ENCODE measurements at places on chromosomes 7 and 10.

DNA sequence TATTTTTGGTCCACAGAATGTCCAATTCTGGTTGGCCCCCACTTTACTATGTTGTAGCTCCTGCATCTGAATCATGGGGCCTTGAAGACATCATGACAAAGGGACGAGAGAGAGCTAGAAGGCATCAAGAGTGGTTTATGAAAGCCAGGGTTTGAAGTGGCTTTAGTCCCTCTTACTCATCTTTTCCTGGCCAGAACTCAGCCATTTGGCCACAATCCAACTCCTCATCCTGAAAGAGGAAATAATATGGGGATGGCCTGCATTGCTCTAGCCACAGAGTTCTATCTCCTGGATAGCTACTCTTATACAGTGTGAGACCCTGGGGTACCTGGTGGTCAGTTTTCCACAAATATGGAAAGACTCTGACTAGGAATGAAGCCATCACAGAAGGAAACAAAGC lies 418.9 kb downstream of the XPNPEP1 start:
- peak; percentile 12 for DNase-seq

DNA sequence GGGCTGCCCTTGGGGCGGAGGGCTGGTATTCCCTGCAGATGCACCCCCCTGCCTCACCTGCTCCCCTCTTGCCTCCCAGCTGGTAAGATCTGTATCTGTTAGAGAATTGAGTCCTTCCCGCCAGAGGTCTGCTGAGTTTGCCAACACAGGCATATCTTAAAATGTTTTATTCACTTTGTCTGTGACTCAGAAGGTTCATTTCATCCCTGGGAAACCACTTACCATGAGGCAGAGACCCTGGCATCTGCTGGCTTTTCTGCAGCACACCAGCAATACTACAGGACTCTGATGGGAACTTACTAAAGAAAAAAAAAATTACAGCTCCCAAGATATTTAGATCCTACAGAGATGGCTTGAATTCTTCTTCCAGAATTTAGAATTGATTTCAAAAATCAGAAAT lies 131.3 kb downstream of the PLPP4 start:
- DNase-seq, result no peak

DNA sequence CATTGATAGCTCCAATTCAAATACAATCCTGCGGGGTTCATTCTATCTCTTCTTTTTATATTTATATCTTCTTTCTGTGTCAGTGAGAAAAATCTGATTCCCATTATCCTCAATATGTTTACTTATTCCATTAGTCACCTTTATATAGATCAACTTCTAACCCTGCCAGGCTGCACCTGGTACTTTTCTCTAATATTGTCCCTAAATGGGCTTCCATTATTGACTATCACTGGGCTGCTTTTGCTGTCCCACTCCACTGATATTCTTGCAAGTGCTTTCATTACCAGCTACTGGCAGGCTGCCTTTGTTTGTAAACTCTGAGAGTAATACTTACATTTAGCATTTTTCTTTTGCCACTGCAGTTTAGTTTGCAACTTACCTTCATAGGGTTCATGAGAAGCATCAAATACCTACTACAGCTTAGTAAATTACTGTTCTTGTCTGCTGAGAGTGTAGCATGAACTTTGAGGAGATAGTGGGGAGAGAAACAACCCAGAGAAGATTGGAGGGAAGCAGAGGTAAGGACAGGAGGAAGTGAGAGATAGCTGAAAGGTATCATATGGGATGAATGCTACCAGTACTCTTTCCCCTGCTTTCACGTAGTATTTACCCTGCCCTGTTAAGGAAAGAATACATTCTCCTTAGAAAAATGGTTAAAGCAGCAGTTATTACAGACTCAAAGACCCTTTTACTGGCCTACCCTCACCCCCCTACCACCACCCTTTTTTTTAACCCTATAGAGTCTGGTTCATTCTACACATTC lies 119.1 kb downstream of the PHTF2 start:
- DNase-seq, result no peak

GRCh38 chr10:121690970-121691369 lies 92.7 kb upstream of the FGFR2 start:
- no peak for DNase-seq

GRCh38 chr10:116385311-116385710 lies 42.3 kb upstream of the PNLIPRP3 start:
- DNase-seq, result no peak

- DNase-seq, result no peak
Observed at GRCh38 chr7:11175887-11176286, 202.2 kb downstream of the PHF14 start.

DNA sequence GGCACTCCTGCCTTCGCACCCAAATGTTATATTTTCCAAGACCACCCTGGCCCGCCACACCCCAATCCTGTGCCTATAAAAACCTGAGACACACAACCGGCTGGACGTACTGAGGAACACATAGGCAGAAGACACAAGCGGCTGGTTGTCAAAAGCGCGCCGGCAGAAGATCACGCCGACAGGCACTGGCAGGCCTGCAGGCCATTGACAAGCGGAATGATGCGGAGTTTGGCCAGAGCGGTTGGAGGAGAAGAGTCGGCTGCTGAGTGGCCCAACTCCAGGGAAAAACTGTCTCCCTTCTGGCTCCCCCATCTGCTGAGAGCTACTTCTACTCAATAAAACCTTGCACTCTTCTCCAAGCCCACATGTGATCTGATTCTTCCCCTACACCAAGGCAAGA lies 39.7 kb upstream of the SAMD8 start:
- peak; percentile 35 for DNase-seq

DNA sequence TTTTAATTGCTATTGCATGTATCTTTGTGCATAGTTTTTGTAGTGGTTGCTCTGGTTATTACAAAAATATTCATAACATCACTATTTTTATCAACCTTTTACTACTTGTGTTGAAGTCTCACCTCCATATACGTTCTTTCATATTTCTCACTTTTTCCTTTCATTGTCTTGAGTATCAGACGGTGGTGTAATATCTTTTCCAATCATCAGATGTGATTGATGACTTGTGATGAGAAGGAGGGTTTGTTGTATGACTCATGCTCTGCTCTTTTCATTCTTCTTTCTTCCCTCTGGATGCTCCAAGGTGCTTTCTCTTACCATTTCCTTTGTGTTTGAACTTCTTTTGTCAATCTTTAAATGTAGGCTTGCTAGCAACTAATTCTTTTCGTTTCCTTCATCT lies 310.2 kb downstream of the TNS3 start:
- no peak for DNase-seq

DNA sequence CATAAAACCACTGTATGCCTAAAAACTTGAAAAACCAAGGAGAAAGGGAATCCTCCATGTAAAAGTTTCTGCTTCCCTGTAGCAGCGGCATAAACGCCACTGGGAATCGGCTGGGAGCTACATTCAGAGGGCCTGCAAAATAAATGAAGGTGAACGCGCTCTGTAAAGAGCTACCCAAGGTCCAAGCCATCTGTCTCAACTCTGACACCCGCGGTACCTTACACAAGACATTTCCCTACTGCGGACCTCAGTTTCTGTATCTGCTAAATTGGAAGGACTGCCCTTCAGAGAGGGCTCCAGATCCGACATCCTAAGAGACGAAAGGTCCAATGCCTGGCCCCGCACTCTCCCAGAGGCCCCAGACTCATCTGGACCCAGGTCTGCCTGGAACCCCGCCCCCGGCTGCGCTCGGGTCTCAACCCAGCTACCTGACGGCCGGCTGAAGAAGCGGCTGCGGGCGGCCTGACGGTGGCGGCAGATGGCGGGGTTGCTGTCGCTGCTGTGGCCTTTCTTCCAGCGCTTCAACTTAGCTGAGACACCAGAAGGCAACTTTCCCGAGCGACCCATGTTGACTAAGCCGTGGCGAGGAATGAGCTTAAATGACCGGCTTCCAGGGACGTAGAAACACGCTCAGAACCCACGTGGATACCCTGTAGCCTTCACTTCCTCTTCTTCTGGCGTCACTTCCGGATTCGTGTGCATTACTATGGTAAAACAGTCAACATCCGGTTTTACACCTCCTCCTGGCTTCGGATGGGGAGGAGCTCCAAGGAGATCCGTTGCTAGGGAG lies at the start of gene RRP12:
TSS of gene RRP12 (minus strand) at position 676 of the 790 bp plus-strand sequence. CDS start at position 567, 109 bp downstream.
- DNase-seq, result peak; percentile 99

GRCh38 chr10:93054486-93054885 lies 6.1 kb upstream of the CYP26C1 start:
- DNase-seq, result no peak

DNA sequence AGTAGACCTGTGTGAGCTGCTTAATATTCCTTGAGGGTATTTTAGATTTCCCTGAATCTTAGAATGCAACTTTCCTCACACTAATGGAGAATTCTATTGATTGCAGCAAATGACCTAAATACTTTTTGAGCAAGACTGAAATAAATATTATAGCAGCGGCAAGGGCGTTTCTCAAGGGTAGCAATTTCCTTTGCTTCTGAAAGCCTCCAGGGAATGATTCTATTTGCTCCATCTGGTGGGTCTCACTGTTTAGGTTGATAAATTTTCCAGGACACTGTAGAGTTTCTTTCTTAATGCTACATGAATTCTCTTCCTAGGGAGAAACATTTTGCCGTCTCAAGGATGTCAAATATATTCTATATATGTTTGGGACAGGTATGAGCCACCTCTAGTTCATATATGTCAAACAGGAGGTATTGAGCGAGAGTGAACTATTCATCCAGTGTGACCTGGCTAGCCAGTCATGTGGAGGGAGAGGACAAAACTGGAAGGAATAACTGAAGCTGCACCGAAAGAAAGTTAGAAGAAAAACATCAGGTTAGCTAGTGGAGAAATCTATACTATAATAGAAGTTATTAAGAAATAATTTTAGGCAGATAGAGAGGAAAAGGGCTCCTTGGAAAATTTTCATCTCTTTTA lies 57.9 kb upstream of the FZD8 start:
- no peak for DNase-seq

DNA sequence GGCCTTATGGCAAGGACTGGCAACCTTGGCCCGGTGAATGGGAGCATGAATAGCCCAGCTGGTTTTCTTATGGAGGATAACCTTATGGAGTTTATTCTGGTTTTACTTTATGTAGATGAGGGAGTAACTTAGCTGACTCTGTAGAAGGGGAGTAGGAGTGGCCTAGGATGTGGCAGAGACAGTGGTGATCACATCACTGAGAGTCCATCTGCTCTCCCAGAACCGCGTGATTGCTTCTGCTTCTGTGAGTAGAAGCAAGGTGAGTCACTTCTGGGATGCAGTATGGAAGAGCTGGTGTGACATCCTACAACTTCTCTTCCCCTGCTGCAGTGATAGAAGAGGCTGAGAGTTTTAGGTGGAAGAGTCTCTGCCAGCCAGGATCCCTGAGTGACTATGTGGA lies 129.2 kb downstream of the RPS24 start:
- DNase-seq, result no peak

DNA sequence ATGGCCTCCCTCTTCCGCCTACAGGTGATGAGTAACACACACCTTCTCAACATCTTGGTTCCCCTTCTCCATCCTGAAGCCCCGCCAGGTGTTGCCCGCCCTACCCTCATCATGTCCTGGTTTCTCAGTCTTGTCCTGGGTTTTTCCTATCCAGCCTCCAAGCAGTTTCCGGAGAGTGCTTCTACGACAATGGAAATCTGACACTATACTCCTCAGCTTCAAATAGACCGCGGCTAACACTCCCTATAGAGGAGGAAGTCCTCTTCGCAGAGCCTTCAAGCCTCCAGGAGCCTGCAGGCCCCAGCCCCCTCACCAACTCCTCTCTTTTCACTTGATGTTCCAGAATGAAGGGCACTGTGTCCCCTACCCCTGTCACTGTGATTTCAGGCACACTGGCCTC lies 147.4 kb downstream of the PRPF18 start:
- no peak for DNase-seq

GRCh38 chr10:101879456-101880231 lies 36.0 kb upstream of the KCNIP2 start:
- no peak for DNase-seq

DNA sequence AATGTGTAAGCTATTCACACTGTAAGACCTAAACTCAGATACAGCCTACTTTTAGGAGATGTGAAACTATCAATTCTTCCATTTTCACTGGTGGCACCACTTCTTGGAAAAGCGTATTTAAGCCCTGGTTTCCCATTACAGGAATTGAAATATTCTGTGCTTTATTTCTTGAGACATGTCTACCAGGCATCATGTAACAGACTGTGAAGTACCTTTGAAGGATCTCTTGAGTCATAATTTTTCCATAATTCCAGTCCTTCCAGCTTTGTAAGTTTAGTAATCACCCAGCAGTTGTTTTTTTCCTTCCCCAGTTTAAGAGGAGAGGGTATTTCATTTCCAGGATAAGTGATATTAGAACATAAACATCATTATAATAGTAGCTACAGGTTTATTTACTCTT lies 186.0 kb upstream of the PRPS1L1 start:
- no peak for DNase-seq

All from tongue (tissue), 3 donors.